Astrocyte of the spinal cord (primary cell): ENCODE measurements at places on chromosomes 1 and 21.

DNA sequence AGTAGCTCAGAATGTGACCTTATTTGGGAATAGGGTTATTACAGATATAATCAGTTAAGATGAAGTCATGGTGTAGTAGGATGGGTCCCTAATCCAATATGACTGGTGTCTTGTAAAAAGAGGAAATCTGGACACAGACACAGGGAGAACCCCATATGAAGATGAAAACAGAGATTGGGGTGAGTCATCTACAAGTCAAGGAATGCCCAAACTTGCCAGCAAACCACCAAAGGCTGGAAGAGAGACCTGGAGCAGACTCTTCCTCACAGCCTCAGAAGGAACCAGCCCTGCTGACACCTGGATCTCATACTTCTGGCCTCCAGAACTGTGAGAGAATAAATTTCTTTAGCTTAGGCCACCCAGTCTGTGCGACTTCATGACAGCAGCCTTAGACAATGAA is 29.9 kb downstream of the KRTAP19-8 start:
- DNase-seq, result no peak

DNA sequence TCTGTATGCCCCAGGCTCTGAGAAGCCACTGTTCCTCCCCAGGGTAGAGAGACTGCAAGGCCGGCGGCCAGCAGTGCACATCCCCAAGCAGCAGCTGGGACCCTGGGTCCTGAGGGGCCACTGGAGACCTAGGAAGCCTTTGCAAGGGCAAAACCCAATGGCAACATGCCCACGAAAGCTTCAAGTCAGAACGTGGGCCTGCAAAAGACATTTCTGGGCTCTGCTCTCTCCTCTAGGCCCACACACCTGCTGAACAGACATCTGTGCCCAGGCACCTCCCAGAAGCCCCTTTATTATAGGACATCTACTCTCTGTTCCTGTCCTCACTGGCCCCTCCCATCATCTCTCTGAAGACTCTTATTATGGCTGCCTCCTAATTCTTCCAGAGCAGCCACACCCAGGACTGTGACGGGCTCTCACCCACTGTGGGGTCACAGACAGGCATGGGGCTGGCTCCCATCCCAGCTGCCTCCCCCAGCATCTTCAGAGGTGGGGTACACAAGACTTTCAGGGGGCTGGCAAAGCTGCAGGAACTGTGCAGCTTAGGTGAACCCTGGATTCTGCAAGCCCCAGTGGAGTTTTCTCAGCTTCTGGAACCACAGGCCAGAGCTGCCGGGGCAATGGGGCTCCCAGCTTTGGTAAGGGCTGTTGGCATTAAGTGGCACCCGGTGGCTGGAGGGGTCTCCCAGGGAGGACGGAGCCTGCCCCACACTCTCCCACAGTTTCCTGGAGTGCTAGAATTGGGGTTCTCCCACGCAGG is 12.6 kb downstream of the TRIM11 start:
- DNase-seq, result no peak

DNA sequence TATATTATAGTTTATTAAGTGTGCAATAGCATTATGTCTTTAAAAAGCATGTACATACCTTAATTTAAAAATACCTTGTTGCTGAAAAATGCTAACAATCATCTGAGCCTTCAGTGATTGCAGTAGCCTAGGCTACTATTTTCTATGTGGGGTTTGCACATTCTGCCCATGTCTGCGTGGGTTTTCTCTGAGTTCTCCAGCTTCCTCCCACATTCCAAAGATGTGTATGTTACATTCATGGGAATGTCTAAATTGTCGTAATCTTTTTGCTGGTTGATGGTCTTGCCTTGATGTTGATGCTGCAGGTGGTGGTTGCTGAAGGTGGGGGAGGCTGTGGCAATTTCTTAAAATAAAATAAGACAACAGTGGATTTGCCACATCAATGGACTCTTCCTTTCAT is 12.5 kb downstream of the AADACL3 start:
- no peak for DNase-seq

DNA sequence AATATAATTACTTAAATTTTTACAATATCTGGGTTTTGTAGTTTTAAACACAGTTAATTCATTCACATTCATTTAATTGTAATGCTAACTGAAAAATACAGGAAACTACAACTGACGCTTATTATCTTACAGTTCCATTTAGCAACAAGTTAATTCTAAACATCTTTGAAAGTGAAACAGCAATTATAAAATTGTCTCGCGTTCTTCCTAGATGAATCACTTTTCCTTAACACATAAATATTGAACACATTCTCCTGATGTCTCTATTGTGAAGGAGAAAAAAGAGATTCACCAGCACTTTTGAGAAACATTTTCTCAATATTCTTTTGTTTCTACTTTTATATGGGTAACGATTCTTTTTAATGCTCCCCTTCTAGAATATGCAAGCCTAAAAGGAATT is 6.4 kb downstream of the PTGFR start:
- no peak for DNase-seq

GRCh38 chr21:27564684-27565301 is 597.9 kb upstream of the ADAMTS5 start:
- peak; percentile 68 for DNase-seq

DNA sequence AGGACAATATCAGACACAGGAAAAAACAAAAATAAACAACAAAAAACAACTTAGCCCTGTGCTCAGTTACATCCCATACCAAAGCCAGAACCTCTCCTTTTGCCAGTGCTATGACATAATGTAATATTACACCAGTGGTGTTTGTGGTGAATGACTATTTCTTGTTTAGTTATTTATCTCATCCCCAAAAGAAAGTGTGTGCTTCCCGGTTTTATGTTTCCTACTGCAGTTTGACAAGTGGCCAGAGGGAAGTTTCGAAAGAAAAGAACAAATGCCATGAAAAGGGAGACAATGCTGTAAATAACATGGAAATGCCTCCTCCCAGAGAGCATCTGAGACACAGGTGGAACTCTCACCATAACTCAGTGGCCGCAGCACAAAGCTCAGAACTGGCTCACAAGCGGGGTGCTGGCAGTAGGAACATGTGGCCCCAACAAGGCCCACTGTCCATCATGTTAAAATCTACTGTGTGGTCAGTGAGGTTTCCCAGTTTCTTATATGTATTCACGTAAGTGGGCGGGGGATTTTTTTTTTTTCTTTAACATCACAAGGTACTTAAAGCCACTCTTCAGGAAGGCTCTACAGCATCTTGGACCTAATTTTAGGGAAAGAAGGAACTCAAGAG is 158.2 kb downstream of the BARHL2 start:
- DNase-seq, result no peak

GRCh38 chr1:40187399-40187798 is 26.2 kb downstream of the RLF start:
- DNase-seq, result no peak

GRCh38 chr21:43004926-43005325 is 30.6 kb downstream of the PKNOX1 start:
- DNase-seq, result no peak

DNA sequence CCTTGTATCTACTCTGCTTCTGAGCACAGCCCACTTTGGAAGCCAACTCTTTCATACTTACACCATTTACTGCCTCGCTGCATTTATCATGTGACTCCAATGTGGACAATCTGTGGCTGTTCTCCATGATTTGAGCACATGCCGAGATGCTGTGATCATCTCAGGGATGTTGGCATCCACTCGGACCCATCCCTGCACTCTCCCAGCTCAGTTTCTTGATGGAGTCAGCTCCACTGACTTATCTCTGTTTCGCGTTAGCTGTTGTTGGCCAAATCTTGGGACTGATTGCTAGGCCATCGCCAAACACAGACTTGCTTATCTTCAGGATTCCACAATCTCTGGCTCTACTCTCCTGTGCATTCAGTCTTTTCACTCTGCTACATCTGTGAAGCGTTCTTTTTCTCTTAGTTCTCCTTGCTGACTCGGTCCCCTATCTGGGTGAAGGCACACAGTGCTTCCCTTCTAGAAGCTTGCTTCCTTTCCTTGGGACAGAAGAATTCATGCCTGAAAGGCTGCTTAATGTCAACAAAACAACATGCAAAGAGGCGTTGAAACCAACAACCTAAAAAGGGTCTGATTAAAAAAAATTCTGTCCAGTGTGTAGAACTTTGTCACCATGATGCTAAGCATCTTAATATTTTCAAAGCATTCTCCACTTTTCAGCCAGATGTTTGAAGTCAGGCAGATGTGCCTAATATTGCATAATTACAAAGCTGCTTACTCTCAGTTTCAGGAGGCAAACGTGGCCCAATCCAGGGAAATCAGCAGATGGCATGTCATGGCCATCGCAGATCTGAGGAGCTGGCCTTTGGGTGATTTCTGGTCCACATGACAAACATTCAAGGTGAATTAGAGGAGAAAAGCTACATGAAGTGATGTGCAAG is 120.7 kb downstream of the NGF start:
- DNase-seq, result no peak

- peak; percentile 92 for DNase-seq
Measured at GRCh38 chr1:227776331-227776771, 39.1 kb upstream of the PRSS38 start.

DNA sequence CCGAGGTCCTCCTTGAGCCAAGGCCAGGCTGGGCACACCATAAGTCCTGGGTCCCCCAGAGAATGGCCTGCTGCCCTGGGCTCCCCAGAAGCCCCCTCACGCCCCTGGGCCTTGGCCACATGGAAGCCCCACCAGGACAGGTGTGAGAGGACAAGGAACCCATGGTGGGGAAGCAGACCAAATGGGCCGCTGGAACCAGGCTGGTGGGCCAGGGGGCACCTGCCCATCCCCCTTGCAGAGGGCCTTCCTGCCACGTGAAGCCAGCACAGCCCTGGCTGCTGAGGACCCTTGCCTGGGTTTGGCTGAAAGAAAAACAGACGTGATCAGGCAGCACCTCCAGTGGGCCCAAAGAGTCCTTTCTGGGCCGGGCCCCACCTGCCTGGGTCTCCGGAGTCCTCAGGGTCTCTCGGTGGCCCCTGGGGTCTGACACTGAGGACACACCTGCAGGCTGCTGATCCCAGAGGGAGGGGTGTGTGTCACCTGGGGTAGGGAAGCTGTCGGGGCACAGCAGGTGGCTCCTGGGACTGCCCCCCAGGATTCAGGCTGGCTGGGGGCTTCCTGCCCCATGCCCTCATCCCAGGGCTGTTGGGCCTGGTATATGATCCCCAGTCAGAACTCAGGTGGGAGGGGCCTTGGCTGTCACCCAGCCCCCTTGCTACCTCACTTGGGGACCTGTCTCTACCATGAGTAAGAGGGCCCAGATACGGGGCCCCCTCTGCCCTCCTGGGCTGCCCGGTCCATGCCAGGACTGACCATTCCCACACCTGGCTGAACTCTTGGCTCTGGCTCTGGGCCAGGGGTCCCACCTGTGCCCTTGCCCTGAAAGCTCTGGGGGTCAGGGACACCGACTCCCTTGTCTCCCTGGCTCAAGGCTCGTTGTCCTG is 3.3 kb upstream of the SMYD3 start:
- DNase-seq, result no peak

- peak; percentile 88 for DNase-seq
Measured at GRCh38 chr1:233613252-233614172, at the start of gene KCNK1. TSS of gene KCNK1 (plus strand) at chr1:233614106. CDS start at chr1:233614172, 66 bp downstream.

DNA sequence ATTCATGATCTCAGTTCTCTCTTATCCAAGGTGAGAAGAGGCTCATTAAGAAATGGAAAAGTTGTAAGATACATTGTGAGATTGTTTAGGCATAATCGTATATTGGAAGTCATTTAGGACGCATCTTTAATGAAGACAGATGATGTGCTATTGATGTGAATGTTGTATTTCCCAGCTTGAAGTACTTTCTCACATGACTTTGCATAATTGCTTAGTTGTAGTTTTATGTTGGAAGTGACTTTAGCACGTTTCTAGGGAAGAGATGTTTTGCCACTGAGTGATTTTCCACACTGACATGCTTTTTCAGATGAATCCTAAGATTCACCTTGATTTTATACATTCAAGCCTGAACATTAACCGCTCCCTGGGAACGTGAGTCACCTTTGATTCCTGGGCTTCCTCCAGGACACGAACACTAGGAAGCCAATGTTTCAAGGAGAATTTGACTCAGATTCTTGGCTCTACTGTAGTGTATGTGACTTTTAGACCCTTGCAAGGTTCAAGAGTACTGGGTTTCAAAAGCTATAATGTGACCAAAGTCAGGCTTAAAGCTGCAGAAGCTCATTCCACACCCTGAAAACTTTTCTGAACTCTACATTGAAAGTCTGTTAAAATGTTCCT is 27.9 kb downstream of the ANGEL2 start:
- peak; percentile 76 for DNase-seq

DNA sequence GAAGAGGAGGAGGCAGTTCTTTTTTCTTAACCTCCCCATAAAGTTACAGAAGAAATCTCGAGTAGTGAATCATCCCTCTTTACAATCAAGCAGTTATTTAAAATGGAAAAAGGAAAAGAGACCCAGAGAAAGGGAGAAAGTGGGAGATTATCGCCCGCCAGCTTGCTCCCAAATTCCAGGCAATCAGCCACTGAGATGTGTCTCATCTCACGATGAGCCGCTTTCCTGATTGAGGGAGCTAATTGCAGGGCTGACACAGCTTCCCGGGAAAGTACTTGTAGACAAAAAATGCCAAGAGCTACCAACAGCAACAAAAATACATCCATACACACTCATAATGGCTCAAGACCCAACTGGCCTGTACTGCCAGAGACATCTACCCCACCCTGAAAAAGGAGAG is 191.6 kb upstream of the ZC3H12A start:
- no peak for DNase-seq

GRCh38 chr1:99146129-99146848 is 118.0 kb upstream of the PLPPR4 start:
- DNase-seq, result no peak

DNA sequence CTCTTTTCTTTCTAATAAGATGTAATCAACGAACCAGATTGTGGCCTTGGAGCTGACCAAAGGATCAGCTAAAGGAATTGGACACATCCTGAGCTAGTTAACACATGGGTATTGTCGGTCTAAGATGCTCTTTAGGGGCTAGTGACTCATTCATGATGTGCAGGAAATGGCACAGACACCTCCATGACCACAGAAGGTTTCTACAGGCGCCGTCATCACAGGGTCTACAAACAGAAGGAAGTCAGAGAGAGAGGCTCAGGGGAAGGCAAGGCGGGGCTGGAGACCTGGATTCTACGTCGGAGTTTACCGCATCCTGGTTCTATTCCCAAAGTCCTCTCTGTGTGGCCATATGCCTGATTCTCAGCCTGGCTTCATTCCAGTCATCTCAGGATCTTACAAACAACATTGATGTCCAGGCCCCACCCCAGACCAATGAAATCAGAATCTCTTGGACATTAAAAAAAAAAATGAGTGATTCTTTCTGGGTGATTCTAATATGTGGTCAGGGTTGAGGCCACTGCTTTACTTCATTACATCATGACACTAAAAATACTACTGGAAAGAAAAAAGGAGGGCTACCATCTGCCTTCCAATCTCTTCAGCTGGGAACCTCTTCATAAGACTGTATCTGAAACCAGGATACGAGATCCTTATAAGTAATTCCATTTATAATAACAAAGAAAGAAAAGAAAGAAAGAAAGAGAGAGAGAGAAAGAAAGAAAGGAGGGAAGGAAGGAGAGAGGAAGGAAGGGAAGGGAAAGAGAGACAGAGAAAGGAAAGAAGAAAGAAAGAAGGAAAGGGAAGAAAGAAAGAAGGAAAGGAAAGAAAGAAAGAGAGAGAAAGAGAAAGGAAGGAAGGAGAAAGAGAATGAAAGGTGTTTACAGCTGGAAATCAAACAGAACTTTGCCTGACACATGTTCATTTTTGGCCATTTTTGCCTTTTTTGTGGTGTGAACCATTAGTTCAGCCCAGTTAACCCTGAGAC is 11.6 kb upstream of the KCNJ15 start:
- DNase-seq, result peak; percentile 99

GRCh38 chr1:160251687-160252526 is 10.4 kb downstream of the DCAF8 start:
- peak; percentile 73 for DNase-seq
